HS-5 (cell line): ENCODE measurements at places on chromosomes 6 and 20.
A peak's percentile ranks its signal among the peaks of the same experiment; 100 is the strongest.

DNA sequence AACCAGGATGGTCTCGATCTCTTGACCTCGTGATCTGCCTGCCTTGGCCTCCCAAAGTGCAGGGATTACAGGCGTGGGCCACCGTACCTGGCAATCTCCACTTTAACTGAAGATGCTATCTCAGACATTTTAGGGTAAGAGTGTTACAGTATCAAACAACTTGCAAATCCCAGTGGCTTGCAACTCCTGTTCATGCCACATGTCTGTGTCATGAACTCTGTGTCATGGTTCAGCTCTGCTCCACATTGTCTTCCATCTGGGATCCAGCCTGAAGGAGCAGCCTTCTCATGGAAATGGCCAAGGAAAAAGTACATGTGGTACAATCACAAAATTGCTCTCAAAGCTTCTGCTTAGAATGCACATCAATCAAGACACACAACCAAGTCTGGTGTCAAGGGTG lies 114.9 kb downstream of the MAP3K5 start:
- DNase-seq: no peak

- no peak for DNase-seq
Measured at GRCh38 chr6:46323966-46324622, 153.3 kb upstream of the ENPP5 start.

DNA sequence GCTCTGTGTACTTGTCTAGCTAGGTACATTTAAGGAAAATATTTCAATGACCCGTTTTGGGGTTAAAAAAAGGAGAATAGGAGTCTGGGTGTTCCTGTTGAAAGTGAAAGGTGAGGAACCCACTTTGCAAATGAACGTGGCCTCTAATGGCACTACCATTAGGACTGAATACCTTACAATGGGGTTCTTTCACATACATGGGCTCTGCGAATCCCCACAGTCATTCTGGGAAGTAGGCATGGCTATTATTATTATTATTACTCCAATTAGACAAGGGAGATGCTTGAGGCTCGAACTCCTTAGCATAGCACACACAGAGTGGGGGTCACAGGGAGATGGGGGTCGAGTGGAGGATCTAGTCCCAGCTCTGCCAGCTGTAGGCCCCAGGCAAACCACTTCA lies 6.0 kb upstream of the DNMT3B start:
- no peak for DNase-seq

- no peak for DNase-seq
Measured at GRCh38 chr6:110034667-110035036, 56.5 kb downstream of the GPR6 start.

GRCh38 chr6:125729983-125730382 lies 19.4 kb upstream of the HEY2 start:
- no peak for DNase-seq

- peak; percentile 88 for DNase-seq
Measured at GRCh38 chr6:4732691-4733315, 43.4 kb upstream of the CDYL start.

- DNase-seq: no peak
Measured at GRCh38 chr6:7153789-7154188, 46.0 kb downstream of the RREB1 start.

DNA sequence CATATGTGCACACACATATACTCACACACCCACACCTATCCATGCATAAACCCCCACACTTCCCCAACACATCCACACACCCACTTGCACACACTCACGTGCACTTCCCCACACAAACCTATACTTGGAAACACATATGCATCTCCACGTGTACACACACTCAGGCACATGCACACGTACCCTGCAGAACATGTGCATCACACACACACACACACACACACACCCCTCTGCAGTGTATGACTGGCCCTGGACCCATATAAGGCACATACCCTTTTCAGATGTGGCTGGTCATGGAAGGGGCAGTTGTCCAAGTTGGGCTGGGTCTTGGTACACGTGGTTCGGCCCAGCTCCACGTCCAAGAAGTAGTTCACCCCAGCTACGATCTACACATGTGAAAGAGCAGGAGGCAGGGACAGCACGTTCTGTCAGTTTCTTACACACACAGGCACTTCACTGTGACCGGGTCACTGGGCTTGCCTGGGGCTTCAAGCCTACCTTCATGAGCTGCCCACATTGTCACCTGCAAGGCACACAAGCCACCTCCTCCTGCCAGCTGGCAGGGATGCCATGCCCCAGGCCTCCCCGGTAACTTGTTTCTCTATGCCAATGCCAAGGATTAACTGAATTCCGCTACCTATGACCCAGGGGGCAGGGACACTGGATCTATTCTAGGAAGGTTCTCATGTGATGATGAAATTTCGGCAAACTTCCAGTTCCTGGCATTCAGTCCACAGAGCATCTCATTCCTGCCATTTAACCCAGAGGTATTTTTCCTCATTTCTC lies 2.6 kb downstream of the CST3 start:
- DNase-seq: no peak

GRCh38 chr6:115914098-115914497 lies 146.6 kb downstream of the FRK start:
- DNase-seq: no peak

- no peak for DNase-seq
Measured at GRCh38 chr6:33075208-33075567, 602 bp upstream of the HLA-DPB1 start.

DNA sequence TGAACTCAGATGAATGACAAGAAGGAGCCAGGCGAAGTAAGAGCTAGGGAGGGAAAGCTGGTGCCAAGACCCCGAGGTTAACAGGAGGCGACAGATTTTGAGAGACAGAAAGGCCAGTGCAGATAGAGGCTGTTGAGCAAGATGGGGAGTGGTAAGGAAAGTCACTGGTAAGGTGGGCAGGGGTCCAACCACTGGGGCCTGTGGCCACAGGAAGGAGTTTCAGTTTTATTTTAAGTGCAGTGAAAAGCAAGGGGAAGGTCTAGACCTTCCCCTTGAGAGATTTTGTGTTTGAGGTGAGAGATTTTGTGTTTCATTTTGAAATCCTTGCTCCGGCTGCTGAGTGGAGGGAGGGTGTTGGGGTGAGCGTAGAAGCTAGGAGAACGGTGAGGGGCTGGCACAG lies 41.8 kb upstream of the APCDD1L start:
- DNase-seq: no peak
